ENCODE measurements at places on chromosomes 5 and 9.

- DNase-seq = no peak
Observed at GRCh38 chr9:38125889-38126288, 56.9 kb upstream of the SHB start.

DNA sequence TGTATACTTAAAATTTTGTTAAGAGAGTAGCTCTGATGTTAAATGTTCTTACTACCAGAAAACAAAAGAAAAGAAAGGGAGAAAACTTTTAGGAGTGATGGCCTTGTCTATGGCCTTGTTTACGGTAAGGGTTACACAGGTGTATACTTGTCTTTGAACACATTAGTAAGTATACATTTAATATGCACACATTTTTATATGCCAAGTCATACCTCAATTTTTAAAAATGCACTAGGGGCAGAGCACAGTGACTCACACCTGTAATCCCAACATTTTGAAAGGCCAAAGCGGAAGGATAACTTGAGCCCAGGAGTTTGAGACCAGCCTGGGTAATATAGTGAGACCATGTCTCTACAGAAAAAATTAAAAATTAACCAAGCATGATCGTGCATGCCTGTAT is 166.7 kb upstream of the SNX2 start:
- no peak for DNase-seq

DNA sequence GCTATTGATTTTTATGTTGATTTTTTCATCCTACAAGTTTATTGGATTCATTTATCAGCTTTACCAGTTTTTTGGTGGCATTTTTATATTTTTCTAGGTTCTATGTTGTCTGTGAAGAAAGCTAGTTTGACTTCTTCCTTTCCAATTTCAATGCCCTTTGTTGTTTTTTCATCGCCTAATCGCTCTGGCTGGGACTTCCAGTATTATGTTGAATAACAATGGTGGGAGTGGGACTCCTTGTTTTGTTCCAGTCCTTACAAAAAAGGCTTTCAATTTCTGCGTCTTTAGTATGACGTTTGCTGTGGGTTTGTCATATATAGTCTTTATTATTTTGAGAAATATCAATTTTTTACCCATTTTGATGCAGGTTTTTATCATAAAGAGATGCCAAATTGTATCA is 175.6 kb upstream of the CCNH start:
- no peak for DNase-seq

GRCh38 chr9:88660611-88661010 is 125.6 kb downstream of the NXNL2 start:
- no peak for DNase-seq

GRCh38 chr9:112242147-112242804 is 67.2 kb upstream of the SUSD1 start:
- DNase-seq = no peak

GRCh38 chr5:1221721-1222120 is 3.5 kb upstream of the SLC6A18 start:
- DNase-seq = no peak

GRCh38 chr5:73796164-73797131 is 170.5 kb downstream of the ARHGEF28 start:
- DNase-seq = no peak

DNA sequence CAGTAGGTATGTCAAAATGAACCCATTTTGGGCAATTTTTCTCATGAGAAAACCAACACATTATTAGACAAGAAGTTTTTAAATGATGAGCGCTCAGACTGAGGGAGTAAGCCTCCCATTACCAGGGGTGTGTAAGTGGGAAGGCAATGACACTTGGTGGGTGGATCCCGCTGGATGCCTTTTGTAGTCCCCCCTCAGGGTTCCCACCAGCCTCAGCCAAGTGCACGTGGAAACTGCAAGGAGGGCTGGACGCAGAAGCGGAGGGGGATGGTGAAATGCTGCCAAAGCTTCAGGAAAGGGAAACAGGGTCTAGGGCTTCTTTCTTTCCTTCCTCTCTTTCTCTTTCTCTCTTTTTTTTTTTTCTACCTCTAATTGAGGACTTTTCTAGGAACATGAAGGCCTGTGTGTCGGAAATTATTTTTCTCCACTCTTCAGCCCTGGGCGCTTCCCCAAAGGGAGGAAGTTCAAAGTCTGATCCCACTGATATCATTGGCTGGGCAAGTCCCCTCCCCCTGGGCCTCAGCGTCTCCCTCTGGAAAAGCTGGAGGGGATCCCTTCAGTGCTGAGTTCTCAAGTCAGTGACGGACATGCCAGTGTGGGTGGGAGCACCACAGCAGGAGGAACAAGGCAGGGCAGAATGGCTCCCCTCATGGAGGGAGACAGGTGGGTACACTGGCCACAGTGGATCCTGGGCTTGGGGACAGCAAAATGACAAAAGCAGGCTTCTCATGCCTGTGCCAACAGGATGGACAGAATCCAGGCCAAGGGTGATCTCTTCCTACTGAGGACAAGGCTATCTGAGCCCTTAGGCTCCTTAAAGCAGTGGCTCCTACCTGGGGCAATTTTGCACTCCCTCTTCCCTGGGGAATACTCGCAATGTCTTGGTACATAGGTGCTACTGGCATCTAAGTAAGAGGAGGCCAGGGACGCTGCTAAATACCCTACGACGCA is 23.9 kb upstream of the SLC25A51 start:
- DNase-seq = no peak

DNA sequence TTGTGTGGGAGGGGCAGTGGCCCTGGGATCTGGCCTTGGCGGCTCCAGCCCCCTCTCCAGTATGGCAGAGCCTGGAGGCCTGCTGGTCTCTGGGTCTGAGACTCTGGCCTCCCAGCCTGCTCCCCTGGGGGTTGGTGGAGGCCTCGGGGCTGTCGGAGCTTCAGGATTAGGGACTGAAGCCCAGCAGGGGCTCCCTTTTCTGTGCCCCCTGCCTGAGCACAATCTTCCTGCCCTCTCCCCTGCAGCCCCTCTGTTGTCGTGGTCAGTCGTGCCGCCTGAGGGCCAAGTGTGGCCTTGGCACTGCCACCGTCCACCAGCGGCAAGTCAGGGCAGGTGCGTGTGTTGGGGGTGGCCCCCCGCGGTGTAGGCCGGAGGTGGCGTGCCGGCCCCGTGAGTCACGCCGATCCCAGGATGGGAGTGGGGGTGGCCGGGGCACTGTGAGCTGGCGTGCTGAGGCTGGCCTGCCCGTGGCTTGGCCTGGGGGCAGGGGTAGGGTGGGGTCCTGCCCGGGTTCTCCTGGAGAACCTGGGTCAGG is 53.6 kb downstream of the RXRA start:
- DNase-seq = no peak

DNA sequence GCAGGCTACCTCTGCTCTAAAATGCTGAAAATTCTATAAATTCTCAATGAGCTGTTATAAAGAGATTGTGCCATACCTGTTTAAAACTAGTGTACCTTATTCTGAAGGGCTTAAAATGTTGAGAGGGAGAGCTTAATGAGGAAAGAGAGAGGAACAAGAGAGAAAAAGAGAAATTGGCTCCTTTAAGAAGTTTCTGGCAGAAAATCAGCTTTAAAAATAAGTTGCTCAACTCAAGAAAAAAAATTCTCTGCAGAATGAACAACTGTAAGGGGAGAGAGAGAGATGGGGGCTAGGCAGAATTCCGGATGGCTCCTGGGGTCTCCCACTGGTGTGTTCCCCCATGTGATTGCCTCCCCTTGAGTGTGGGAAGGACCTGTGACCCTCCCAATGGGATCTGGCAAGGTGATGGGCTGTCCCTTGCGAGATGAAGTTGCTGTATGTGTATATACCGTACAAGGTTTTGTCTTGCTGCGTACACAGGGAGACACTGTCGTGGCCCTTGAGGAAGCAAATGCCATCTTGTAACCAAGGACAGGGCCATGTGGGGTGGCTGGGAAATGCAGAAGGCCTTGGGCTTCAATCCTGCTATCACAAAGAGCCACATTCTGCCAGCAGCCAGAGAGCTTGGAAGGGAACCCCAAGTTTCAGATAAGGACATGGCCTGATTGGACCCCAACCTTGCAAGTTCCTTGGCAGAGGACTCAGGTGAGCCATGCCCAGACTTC is 64.3 kb upstream of the S1PR3 start:
- no peak for DNase-seq

DNA sequence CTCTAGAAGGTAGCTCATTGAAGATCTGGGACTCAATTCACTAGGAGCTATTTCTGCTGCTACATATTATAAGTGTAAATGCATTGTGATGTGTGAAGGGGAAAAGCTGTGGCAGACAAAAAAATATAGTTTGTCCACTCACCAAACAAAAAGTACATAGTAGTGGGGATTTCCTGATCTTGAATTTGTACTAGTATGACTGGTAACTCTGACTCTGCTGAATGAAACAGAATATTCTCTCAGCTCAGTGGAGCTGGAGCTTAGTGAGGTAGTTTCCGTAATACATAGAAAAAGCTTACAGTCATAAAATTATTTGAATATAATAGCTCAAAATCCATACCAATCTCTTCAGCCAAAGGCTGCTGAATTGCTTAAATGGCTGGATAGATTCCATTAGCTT is 455.6 kb upstream of the CD180 start:
- DNase-seq = no peak

DNA sequence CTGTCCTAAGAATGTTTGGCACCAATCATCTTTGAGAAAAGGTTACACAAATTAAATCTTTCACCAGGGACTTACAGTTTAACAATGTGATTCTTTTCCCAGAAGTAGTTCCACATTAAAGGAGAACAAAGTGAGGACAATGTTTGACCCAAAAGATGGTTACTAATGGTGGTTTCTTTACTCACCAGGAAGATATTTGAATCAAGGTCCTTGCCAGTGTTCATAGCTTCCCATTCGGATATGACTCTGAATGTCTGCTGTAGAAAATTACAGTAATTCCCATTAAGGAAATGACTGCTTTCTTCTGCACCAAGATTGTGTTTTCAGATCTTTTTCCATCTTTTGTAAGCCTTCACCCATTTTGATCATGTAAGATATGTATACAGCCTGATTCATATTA is 114.6 kb upstream of the ADAMTSL1 start:
- no peak for DNase-seq

GRCh38 chr5:125390326-125390725 is 643.9 kb upstream of the ZNF608 start:
- no peak for DNase-seq

DNA sequence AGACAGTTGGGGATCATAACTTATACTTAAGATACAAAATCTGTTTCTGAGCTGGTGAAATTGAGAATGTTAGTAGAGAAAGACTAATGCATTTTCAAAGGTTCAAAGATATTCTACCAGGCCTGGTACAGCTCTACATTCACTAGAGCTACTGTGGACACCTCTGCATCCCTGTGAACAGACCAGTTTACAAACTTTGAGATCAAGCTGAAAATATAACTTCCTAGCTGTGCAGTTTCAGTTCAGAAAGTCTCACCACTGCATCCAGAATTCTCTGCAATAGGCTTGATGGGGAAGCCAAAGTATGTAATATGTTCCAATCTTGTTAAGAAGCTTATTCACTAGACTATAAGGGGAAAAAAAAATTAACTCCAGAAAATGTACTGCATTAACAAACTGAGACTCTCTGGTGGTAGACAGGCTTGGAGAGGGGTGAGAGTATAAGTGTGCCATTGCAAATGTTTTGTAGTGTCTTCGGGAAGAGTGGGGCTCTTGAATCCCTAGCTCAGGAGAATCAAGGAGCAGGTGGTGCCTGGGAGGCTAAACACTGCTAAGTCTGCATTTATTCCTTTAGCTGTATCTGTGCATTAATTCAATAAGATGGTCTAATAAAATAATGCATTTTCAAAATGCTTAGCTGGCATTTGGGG is 671.9 kb downstream of the NR2F1-AS1 start:
- no peak for DNase-seq

DNA sequence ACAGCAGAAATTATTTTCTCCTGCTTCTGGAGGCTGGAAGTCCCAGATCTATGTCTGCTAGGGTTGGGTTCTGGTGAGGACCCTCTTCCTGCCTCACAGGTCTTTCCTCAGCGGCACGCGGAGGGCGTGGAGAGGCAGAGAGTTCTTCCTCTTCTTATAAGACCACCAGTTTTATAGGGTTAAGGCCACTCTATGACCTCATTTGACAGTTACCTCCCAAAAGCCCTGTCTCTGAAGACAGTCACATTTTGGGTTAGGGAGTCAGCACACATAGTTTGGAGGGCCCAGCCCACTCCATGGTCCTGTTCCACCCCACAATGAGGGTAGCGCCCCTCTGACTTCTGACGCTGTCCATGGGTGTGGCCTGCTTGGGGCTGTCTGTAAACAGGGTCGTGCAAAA is 46.7 kb downstream of the TRIP13 start:
- no peak for DNase-seq

DNA sequence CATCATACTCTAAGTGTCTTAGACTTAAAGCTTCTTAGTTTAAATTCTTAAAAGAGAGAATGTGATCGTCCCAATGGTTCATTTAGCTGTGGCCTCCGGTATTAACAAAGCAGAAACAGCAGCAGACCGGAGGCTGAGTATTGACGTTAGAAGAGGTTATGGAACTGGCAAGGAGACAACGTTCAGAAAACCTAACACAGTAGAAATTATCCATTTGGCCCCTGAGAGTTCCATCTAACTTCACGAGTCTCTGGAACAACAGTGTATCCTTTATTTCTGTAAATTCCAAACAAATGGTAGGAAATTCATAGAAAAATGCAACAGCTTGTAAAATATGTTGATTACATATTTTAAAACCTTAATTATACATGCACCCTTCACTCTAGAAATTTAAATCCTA is 107.3 kb upstream of the PTGER4 start:
- no peak for DNase-seq

DNA sequence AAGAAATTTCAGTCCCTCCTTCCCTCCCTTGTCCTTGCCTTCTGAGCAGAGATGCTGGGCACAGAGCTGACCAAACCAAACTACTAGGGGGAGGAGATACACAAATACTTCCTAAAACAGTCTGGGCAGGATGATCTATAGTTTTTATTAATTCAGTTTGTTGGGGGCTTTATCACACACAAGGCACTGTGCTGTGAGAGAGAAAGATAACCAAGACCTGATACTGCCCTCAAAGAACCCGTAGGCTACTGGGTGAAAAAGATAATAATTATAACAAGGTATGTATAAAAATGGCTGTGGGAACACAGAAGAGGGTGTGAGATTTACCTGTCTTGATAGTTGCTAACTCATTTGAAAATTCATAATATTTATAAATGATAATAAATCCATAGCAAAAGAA is 354.7 kb downstream of the NDUFS4 start:
- no peak for DNase-seq

DNA sequence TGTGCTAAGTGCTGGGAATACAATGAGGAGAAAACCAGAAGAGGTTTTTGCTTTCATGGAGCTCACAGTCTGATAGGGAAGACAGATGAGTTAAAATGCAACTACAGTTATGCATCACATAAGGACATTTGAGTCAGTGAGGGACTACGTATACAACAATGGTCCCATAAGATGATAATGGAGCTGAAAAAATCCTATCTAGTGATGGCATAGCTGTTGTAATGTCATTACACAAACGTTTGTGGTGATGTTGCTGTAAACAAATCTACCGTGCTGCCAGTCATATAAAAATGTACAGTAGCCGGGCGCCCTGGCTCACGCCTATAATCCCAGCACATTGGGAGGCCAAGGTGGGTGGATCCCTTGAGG is 110.1 kb upstream of the RAD23B start:
- DNase-seq = no peak

GRCh38 chr5:118687661-118688621 is 300.4 kb downstream of the DTWD2 start:
- no peak for DNase-seq

- no peak for DNase-seq
Observed at GRCh38 chr5:111135363-111135762, 43.2 kb downstream of the WDR36 start.
